ENCODE measurements at places on chromosomes 3 and 15.

DNA sequence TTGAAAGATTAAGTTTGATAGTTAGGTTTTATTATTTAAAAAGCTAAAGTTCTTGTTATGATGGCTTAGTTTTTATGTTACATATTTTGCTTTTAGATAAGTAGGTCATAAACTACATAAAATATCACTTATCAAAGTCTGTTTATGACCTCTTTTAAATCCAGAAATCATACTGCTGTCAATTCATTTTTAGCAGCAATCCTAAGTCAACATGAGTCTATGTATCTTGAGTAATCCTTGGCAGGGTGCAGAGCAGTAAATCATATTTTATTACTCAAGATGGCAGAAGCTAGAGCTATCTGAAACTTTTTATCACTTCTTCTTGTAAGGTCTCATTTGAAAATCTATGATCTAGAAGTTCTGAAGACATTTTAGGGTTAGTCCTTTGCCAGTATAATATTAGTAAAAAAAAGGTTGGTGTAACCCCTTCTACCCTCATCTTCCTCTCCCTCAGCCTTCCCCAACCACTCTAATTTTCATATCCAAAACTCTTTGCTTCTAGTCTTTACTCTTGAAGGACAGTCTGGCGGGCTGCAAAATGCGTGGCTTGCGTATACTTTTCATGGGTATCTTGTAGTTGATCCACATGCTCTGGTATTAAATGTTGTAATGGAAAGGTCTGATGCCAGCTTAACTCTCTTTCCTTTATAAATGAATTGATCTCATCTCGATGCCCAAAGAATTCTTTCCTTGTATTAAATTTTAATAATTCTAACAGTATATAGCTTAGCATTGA lies 134.0 kb upstream of the THRB start:
- no peak for DNase-seq

- no peak for DNase-seq
Observed at GRCh38 chr15:71002316-71002715, 109.7 kb downstream of the LRRC49 start.

DNA sequence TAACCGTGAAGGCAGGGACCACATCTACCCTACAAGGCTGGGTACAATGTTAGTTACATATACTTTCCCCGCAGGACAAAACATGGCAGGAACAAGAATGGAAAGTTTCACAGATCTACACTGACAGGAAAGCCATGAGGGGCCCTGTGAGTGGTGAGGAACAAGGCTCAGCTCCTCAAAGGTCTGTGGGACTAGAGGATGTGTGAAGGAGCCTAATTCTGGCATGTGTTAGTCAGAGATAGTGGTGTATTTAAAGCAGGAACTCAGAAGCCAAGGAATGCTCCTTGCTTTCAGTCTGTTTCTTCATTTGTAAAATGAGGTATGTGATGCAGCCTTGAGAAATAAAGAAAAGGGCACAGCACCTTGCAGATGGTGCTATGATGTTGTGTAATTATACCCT lies 25.1 kb downstream of the ETV5 start:
- DNase-seq, result no peak

DNA sequence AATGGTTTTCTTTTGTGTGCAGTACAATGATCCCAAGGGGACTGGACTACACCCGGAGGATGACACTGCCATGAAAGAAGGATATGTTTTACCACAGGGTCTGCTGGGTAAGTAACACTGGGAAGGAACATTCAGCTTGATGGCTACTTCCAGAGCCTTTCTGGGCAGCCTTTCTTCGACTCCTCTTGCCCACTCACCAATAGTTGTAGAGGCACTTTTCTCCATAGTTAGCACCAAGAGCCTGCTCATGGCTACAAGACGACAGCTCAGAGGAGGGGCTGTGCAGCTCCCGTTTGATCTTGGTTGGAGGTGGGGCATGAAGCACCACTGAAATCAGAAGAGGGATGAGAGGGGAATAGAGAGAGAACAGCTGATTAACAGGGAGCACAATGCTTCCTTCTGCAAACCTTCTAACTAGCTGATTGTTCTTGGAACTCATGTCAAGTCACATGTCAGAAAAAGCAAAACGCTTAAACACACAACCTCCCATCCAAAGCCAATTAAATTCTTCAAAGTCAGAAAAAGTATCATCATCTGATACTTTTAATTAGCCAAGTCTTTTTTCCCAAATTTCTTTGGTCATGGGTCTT lies 27.9 kb downstream of the ETV5 start:
- no peak for DNase-seq

DNA sequence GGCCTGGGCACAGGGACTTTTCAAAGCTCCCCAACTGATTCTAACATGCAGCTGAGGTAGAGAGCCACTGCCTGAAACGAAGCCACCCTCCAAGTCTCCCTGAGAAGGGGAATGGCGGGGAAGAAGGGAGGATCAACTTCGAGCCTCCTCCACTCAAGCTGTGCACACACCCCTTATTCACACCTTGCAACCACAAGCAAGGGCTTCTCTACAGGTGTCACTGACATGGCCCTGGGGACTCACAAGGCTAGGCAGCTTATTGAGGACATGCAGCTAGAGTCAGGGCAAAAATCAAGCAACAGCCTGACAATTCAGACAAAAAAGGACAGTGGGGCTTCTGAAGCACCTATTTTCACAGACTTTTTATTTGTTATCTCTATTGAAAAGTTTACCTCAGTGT lies 85.2 kb downstream of the SNRK start:
- DNase-seq, result no peak

- DNase-seq, result no peak
Observed at GRCh38 chr15:49235446-49236124, 65.5 kb downstream of the GALK2 start.

DNA sequence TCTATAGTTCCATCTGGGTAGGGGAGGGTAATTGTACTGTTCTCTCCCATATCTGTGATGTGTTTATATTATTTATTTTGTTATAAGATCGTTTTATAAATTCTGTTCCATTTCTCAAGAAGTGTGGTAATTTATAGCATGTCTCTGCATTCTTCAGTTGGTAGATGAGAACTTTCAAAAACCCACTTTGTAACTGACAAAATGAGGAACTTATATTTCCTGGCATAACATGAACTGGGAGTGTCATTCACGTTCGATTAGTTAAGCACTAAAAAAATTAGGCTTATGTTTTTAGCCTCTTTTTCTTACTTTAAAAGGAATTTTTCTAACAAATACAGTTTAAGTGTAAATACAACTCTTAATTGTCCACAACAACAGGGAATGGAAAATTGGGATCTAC lies 230.8 kb downstream of the CGGBP1 start:
- no peak for DNase-seq

DNA sequence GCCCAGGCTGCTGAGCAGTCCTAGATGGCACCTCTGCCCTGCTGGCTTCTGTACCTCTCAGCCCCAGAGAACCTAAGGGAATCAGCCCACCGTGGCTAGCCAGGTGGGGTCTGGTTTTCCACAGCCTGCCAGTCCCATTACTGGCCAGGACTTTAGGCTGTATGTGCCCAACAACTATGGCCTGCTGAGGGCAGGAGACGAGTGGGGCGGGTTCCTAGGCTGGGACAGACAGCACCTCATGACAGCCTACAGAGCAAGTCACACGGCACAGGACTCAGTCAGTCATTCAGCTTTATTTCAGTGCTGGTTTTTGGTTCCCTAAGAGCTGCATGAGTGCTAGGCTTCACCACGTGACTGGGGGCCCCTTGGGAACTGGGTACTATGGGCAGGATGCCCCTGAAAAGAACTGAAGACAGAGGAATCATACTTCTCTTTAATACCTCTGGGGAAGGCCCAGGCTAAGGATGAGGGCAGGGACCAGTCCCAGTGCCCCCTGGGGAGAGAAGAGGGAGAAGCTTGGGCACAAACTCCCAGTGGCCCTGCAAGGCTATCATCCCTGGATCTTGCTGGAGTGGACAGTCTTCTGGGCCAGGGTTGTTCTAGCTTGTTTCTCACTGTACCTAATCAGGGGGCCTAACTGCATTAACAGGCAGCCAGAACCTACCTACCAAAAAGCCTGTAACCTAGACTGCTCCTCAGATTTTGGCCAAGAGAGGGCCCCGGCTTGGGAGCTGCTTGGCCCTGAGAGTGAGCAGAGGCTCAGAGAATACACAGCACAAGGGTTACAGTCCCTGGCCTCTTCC lies 14.8 kb downstream of the CLK3 start:
- DNase-seq, result no peak

DNA sequence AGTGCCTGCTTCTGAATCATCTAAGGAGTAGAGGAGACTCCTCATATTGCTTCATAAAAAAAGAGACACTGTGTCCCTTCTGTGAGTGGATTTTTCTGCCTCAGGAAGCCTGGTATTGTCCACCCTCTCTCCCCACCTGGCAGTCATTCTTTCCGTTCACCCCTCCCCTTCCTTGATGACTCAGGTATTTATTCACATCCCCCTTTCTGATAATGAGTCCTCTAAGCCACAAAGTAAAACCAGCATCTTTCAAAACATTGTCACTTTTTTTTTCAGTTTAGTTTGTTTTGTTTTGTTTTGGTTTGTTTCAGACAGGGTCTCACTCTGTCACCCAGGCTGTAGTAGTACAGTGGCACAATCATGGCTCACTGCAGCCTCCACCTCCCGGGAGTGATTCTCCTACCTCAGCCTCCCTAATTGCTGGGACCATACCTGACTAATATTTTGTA lies 65.2 kb upstream of the UBE2E1 start:
- no peak for DNase-seq

GRCh38 chr3:52533623-52534280 lies at the start of gene NT5DC2:
Gene NT5DC2 (minus strand): TSS chr3:52533857. CDS start chr3:52533737, 120 bp downstream.
- DNase-seq, result peak; percentile 94

- no peak for DNase-seq
Observed at GRCh38 chr3:112372396-112372795, 39.4 kb downstream of the CD200 start.

DNA sequence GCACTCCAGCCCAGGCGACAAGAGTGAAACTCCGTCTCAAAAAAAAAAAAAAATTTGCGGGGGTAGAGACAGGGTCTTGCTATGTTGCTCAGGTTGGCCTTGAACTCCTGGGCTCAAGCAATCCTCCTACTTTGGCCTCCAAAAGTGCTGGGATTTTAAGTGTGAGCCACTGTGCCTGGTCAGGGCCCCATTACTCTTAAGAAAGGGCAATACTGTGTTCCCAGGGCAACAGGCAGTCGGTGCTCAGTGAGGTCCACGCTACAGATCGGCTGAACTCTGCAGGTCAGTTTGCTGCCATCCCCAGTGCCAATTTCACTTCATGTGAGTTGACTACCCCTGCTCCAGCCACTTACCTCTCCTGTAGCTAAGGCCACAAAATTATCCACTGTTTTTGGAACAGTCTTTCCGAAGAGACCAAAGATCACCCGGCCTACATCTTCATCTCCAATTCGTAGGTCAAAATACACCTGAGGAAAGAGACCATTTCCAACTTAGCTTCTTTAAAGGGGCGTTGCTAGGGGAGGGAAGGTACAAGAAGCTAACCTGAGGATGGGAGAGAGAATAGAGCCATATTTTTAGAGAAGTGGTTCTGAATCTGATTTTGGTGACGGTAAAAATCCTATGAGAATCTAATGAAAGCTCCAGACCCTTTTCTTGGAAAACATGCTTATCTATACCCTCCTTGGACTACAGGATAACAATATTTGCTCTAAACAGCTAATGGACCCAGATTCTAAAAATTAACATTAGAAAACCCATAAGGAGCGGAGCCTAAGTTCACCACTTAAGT lies 939 bp downstream of the PPIB start:
- DNase-seq, result no peak

GRCh38 chr3:142028243-142028777 lies 121.0 kb downstream of the TFDP2 start:
- DNase-seq, result no peak

DNA sequence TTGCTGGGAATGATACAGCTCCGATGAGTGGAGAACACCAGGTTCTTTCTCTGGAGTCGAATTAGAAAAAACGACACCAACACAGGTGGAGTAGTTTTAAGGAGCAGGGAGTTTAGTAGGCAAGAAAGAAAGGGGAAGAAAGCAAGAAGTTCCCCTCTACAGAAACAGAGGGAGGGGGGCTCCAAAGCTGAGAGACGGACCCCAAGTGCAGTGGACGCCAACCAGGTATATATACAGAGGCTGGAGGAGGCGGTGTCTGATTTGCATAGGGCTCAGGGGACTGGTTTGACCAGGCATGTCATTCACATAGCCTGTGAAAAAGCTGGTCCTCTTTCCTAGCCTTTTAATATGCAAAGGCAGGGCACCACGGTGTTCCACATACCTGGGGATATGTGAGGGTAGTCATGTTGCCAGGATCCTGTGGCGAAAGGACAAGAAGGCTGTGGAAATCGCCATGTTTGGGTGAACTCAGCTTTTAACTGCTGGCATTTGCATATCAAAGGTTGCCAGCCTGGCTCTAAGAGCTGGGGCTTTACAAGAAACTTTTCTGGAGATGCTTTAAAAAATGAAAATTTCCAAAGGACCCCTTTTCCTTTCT lies 887.4 kb upstream of the EPHA6 start:
- DNase-seq, result no peak

- no peak for DNase-seq
Observed at GRCh38 chr3:160784853-160785252, 28.8 kb downstream of the PPM1L start.

Measured in D721Med (cell line).